ENCODE measurements at places on chromosomes 6 and 20. TPM values are rescaled to one million over a fixed set of nuclear protein-coding genes. Genes with fewer than 3 reads are reported as not detected.
A peak's percentile ranks its signal among the peaks of the same experiment; 100 is the strongest.

GRCh38 chr6:136226674-136227377, 23.3 kb downstream of the MTFR2 start:
- H3K27me3 ChIP-seq: no peaks in the 10 kb centered on the region
- H3K27ac ChIP-seq: no peak overlapping the region
- H3K36me3 ChIP-seq: no peaks in the 10 kb centered on the region
- no peak overlapping the region for H3K4me3 ChIP-seq

- no peaks in the 10 kb centered on the region for H3K4me1 ChIP-seq
- no peak for DNase-seq
- no peaks in the 10 kb centered on the region for H3K36me3 ChIP-seq
- no peak overlapping the region for H3K27ac ChIP-seq
- peaks cover 17% of the 10 kb centered on the region for H3K27me3 ChIP-seq
These were observed 43.7 kb downstream of the GRM4 start for GRCh38 chr6:34102099-34102656.

GRCh38 chr6:5107341-5107740, 22.2 kb downstream of the PPP1R3G start:
- DNase-seq: no peak
- H3K27me3 ChIP-seq: no peaks in the 10 kb centered on the region
- H3K4me1 ChIP-seq: peaks cover 8% of the 10 kb centered on the region

Gene REM1
- not detected for total RNA-seq

Gene UNC93A
- not detected for total RNA-seq

DNA sequence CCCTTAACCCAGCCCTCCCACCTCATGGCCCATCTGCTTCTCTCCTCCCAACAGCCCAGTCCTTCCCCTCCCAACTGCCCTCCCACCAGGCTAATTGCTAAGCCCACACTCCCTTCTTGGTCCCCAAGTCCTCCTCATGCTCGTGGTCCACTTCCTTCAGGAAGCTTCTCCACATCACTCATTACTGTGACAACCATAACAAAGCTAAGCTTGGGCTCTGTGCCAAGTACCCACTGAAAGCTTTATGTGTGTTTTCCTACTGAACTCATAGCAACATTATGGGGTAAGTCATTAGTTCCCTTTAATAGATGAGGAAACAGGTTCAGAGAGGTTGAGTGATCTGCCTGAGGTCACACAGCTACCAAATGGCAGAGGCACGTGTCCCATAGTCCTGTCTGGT, 16.2 kb downstream of the FRS3 start:
- peaks cover 21% of the 10 kb centered on the region for H3K4me1 ChIP-seq
- no peak overlapping the region for H3K27ac ChIP-seq

Gene PNPLA1
- total RNA-seq: not detected

- H3K4me1 ChIP-seq: peaks cover 7% of the 10 kb centered on the region
- H3K27me3 ChIP-seq: no peaks in the 10 kb centered on the region
- H3K4me3 ChIP-seq: peak overlapping the region; percentile 73
- H3K36me3 ChIP-seq: peaks cover 19% of the 10 kb centered on the region
These were observed 1.1 kb downstream of the PFDN6 start for GRCh38 chr6:33290459-33290858.

GRCh38 chr6:29517728-29518440, 30.1 kb upstream of the MAS1L start:
- H3K27me3 ChIP-seq: no peaks in the 10 kb centered on the region
- H3K4me3 ChIP-seq: no peak overlapping the region
- H3K27ac ChIP-seq: no peak overlapping the region
- H3K36me3 ChIP-seq: no peaks in the 10 kb centered on the region
- DNase-seq: no peak
- H3K4me1 ChIP-seq: peaks cover 3% of the 10 kb centered on the region

DNA sequence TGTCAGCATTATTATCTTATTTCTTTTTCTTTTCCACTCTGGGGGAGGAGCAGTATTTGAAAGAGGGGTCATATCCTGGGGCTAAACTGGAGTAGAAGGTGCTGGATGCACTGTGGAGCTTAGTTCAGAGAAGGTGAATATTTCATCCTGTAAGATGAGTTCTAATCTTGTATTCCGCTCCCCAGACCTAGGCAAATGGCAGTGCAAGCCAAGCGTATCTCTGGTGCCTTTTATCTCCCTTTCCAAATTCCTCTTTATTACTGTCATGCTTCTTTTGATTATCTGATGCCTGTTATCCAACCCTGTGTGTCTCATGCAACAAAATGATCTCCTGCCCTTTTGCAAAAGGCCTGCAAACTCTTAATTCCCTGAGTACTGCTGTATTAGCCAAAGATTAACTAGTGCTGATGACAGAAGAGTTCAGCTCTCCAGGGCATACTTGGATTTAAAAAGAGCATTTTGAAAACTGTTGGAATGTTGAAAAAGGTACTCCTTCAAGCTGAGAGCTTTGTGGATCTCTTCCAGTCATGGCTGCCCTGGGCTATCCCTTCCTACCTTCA, 138.0 kb downstream of the CARMIL1 start:
- H3K36me3 ChIP-seq: no peaks in the 10 kb centered on the region
- no peak overlapping the region for H3K4me3 ChIP-seq
- no peaks in the 10 kb centered on the region for H3K4me1 ChIP-seq
- H3K27me3 ChIP-seq: no peaks in the 10 kb centered on the region
- no peak overlapping the region for H3K27ac ChIP-seq

DNA sequence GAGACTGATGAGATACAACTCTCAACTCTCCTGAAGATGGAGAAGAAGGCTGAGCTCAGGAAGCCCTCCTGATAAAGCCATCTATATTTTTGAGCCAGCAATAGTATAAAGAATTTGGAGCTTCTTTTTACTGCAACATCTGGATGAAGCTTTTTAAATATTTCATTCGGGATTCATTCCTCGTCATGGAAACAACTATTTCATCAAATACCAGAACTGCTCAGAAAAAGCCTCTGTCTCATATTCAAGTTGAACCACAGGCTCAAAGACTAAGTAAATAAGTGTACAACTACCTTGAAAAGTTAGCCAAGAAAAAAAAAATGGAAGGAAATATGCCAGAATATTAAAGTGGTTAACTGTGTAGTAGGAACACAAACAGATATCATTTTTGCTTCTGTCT, 37.8 kb downstream of the PTPRT start:
- DNase-seq: no peak
- H3K36me3 ChIP-seq: no peaks in the 10 kb centered on the region
- no peaks in the 10 kb centered on the region for H3K4me1 ChIP-seq

DNA sequence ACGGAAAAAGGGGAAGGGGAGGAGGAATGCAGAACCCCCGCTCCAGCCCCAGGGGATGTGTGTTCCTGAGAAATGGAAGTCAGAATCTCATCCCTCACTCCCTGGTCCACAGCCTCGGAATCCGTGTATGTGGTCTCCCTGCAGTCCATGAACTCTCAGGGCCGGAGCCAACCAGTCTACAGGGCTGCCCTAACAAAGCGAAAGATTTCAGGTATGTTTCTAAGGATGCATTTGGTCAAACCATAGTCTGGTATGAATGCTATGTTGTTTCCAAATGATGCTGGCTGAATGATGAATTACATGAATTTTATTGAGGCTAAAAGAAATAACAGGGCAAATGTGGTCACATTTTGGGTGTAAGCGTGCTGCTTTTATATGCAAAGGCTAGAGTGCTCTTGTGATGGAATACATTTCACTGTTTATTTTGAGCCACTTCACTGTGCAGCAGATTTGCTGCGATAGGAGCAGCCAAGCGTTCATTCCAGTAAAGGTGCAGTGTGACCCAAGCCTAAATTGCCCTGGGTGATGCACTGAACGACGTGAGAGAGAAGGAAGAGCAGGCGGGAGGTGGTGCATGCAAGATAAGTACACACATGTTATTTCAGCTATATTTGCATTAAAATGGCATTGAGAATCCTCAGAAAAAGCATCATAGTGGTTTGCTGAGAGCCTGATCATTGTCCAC, 52.4 kb downstream of the FNDC1 start:
- no peaks in the 10 kb centered on the region for H3K4me1 ChIP-seq
- no peak overlapping the region for H3K4me3 ChIP-seq
- no peak overlapping the region for H3K27ac ChIP-seq
- no peak for DNase-seq

Gene OLIG3
- total RNA-seq: not detected

DNA sequence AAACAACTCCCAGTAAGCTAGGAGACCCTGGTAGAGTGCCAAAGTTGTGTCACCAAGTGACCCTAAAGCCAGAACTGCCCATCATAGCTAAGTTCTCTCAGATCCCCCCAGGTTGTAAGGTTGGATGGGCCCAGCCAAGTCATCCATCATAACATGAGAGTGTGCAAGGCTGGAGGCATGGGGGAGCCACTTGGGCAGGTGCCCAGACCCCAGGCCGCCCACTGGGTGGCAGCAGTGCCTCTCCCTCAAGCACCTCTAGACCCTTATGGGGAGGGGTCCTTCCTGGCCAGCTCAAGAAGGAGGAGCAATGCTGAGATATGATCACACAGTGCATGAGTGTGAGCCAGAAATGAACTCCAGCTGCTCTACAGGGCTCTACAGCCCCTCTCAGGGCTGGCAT, 154.5 kb downstream of the MYLK4 start:
- no peaks in the 10 kb centered on the region for H3K27me3 ChIP-seq
- no peaks in the 10 kb centered on the region for H3K4me1 ChIP-seq
- DNase-seq: peak; percentile 21
- H3K4me3 ChIP-seq: no peak overlapping the region
- H3K36me3 ChIP-seq: no peaks in the 10 kb centered on the region
- H3K27ac ChIP-seq: no peak overlapping the region

GRCh38 chr6:24957199-24957598, 21.4 kb upstream of the RIPOR2 start:
- DNase-seq: no peak
- no peaks in the 10 kb centered on the region for H3K27me3 ChIP-seq
- no peak overlapping the region for H3K4me3 ChIP-seq
- H3K36me3 ChIP-seq: no peaks in the 10 kb centered on the region
- H3K27ac ChIP-seq: no peak overlapping the region

- H3K4me3 ChIP-seq: no peak overlapping the region
- no peaks in the 10 kb centered on the region for H3K36me3 ChIP-seq
- DNase-seq: peak; percentile 75
- no peaks in the 10 kb centered on the region for H3K27me3 ChIP-seq
- no peak overlapping the region for H3K27ac ChIP-seq
These were observed 15.4 kb upstream of the IP6K3 start for GRCh38 chr6:33761922-33762629.

Gene SNAP91
- not detected for total RNA-seq

DNA sequence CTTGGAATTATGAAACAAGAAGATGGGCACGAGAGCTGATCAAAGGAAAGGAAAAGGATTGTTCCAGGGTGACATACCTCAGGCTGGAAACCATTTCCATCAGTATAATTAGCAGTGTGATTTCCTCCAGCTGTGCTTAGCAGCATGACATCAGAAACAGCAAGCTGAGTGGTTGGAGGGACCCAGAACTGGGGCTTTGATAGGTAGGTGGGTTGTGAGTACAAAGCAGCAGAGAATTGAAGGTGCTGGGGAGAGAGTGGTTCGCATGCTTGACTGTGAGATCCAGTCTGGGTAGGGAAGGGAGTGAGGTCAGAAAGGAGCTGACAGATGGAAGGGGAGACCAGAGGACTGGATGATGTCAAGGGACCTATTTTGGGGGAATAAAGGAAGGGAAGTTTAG, 90.4 kb downstream of the CD164 start:
- no peak overlapping the region for H3K27ac ChIP-seq
- no peaks in the 10 kb centered on the region for H3K36me3 ChIP-seq
- H3K27me3 ChIP-seq: no peaks in the 10 kb centered on the region

DNA sequence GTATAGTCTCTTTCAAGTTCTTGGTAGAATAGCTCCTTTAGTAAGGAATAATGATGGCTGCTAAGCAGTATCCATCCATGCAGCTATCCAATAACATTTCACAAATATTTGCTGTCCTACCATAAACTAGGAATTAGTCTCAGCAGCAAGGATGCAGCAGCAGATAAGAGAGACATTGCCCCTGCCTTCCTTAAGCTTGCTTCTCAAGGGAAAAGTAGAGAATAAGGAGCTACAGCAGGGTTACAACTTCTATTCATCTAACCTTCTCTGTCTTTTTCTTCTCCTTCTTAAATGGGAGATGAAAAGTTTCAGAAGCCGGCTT, 2.4 kb downstream of the IL22RA2 start:
- no peak overlapping the region for H3K27ac ChIP-seq
- H3K4me3 ChIP-seq: no peak overlapping the region
- no peaks in the 10 kb centered on the region for H3K27me3 ChIP-seq
- H3K4me1 ChIP-seq: no peaks in the 10 kb centered on the region

DNA sequence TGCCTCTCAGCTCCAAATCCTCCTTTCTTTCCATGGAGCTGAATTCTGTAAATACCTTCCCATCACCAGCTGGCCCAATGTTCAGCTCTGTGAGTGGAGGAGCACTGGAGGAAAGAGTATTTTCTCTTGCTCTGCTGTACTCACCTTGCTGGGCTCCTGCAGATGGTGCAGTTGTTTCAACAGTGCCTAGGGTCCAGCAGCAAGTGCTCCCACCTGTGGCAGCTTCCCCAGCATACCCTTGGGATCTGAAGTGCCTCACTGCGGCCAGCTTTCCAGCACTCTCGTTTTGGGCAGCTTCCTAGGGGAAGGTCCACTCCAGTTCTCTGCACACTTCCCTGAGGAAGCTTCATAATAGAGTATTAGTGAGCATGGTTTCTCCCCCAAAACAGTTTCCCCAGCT, 170.9 kb downstream of the ARHGAP18 start:
- H3K27me3 ChIP-seq: no peaks in the 10 kb centered on the region
- H3K27ac ChIP-seq: no peak overlapping the region
- H3K36me3 ChIP-seq: no peaks in the 10 kb centered on the region

Gene TSHZ2
- total RNA-seq: not detected

GRCh38 chr6:89398762-89399525, 13.1 kb downstream of the RRAGD start:
- H3K27me3 ChIP-seq: no peaks in the 10 kb centered on the region
- peaks cover under 1% of the 10 kb centered on the region for H3K4me1 ChIP-seq
- H3K27ac ChIP-seq: no peak overlapping the region
- no peak for DNase-seq
- H3K4me3 ChIP-seq: no peak overlapping the region

Gene C6orf118
- 0.77 TPM for total RNA-seq

DNA sequence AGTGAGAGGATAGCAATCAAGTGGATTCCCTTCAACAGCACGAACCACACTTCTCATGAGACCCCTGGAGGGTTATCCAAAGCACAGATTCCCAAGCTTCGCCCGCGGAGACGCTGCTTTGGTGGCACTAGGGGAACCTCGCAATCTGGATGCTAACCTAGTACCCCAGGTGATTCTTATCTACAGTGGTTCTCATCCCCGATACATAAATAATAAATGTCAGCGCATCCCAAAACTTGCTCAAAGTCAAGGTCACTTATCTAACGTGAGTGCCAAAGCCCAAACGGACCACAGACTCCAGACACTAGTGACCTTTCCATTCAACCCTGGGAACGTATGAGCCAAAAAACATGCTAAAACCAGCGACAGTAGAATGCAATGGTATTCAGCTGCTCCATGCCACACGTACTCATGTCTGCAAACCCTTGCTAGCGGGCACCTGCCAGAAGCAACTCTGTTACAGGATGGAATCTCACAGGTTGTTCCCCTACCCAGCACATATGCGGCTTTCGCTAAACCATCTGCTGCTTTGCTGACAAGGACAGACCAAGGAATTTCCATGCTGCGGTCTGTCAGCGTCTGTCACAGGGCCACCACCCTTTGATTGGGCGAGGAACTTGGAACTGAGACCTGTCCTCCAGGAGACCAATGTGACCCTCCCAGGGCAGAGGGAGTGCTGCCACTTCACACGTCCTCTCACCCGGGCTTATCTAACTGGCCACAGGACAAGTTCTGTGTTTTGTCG, 16.8 kb downstream of the MYLK4 start:
- no peak overlapping the region for H3K27ac ChIP-seq
- no peak for DNase-seq
- H3K36me3 ChIP-seq: no peaks in the 10 kb centered on the region
- no peaks in the 10 kb centered on the region for H3K4me1 ChIP-seq

Measured in SJCRH30 (cell line).